ENCODE measurements at places on chromosomes 1 and 21. TPM values are rescaled to one million over a fixed set of nuclear protein-coding genes. Genes with fewer than 3 reads are reported as not detected.

GRCh38 chr1:195071461-195071860 lies 1536.8 kb downstream of the KCNT2 start:
- no peak for DNase-seq

- DNase-seq = no peak
Measured at GRCh38 chr1:62978741-62979140, 194.8 kb downstream of the ATG4C start.

- DNase-seq = no peak
Measured at GRCh38 chr1:40756523-40756922, 27.1 kb upstream of the KCNQ4 start.

NR0B2 gene
- not detected for total RNA-seq

- DNase-seq = no peak
Measured at GRCh38 chr1:225766967-225767633, 10.5 kb upstream of the SRP9 start.

TYW3 gene
- 13.4 TPM for total RNA-seq

DNA sequence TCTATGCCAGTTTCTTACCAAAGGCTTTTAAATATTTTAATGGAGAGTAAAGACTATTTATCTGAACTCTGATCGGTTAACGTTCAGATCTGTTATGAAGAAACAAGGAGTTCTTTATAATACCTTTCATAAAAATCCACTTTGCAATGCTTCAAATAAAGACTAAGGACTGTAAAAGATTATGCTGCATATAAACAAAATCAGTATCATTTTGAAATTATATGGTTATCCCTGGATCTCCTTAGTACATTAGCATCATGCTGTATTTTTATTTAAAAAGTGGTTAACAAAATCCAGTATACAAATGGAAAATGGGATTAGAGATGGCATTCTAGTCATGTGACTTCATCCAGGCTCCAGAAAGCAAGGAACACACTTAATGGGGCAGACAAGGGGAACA lies 386.8 kb downstream of the LMO4 start:
- DNase-seq = no peak

DNA sequence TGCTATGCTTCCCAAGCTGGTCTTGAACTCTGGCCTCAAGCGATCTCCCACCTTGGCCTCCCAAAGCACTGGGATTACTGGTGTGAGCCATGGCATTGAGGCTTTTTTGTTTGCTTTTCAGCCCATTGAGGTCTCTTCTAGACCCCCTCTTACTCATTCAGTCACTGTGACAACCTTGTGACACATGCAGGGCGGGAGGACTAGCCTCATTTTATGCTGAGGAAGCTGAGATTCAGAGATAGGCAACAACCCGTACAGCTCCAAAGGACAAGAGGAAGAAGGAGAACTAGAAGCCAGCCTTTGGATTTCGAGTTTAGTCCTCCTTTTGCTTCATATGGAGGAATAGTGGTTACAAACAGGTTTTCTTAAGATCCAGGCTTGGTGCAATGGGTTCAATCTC lies 83.9 kb upstream of the WDR26 start:
- DNase-seq = no peak

INAVA gene
- 0.39 TPM for total RNA-seq

DNA sequence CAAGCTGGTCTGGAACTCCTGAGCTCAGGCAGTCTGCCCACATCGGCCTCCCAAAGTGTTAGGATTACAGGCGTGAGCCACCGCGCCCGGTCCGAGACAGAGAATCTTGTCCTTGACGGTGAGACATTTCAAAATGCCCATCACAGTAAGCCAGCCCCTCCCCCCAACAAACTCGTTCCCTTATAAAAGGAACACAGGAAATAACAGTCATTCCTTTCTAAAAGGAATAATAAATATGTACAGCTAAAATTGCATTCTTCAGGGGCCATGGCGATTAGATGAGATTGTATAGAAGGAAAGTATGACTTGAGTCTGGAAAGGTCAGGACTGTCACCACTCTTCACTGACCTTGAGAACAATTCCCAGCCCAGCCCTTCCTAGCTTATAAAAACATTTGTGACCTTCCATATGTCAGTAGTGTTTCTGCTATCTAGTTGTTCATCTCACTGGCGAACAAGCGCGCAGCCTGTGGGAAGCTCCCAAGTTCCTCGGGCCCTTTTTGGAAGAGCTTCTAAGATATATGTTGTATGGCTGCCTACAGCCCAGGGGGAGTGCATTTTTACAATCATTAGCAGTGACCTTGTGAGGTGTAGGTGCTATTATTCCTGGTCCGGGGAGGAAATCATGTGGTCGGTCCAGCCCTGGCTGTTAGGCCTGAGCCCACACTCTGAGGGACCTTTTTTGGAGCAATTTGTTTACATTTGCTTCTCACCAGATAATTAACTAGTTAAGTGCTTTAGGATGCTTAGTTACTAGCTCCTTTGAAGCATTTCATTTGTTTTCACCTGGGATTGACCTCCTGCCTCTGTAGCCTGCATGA lies 8.7 kb downstream of the SZRD1 start:
- DNase-seq = no peak

AMY1A gene
- not detected for total RNA-seq

DNA sequence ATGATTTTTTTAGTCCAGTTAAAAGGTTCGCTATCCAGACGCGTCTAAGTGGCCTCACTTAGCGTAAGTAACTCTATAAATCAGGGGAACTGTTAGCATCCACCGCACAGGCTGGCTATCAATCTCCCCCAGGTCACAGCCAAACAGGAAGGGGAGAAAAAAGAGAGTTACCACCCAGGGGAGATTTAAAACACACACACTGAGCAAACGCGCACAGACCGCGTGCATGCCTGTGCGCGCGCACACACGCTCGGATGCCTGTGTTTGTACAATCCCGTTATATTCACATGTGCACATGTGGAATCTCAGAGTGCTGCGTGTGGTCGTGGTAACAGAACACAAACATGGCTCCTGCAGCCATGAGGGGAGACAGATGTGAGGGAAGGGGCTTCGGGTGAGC lies 125.4 kb downstream of the CASZ1 start:
- no peak for DNase-seq

MOV10 gene
- 72.7 TPM for total RNA-seq

DNA sequence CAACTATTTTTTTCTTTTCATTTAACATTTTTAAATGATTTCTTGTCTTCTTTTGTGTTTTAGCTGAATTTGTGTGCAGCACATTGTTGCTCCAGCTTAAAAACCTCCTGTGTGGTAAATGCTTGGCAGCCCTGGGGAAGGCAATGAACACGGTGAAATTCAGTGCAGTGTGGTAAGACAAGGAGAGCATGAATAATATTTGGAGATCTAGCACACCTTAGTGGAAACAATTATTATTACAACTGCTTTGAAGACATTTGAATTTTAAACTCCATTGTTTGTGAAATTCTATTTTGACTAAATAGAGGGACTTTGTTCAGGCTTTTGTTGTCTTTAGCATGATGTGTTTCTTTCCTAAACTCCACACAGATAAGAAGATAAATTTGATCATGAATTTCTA lies 242.6 kb upstream of the CXADR start:
- DNase-seq = no peak

- peak; percentile 46 for DNase-seq
Measured at GRCh38 chr1:30756545-30757351, 826 bp downstream of the LAPTM5 start.

GRCh38 chr1:81512252-81513003 lies 288.3 kb upstream of the ADGRL2 start:
- no peak for DNase-seq

DNA sequence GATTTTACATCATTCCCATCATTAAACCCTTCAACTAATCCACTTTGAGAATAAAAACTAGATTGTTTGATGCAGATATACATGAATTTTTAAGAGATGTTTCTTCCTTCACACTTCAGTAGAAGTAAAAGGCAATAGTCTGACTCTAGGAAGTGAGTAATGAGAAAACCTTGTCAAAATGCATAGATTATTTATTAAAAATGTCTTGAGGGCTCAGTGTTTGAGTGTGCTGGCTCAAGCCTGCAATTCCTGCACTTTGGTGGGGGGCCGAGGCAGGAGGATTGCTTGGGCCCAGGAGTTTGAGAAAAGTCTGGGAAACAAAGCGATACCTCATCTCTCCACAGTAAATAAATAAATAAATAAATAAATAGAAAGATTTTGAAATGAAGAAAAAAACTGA lies 177.1 kb downstream of the NEGR1 start:
- no peak for DNase-seq

NUP133 gene
- 35.9 TPM for total RNA-seq

DNA sequence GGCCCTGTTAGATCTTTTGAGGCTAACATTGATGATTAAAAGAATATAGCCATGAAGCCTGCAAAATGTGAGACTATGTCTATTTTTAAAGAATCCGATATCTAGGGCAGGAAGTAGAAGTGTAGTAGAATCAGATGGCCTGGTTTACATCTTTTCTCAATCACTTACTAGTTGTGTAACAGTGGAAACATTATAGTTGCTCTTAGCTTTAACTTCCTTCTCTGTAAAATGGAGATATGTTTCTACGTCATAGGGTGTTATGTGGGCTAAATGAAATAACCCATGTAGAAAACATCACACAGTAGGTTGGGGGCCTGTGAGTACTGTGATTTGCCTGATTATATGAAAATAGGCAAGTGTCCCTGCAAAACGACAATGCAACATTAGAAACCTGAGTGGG lies 4.4 kb upstream of the IGFN1 start:
- DNase-seq = no peak

DRAXIN gene
- total RNA-seq = not detected

DNA sequence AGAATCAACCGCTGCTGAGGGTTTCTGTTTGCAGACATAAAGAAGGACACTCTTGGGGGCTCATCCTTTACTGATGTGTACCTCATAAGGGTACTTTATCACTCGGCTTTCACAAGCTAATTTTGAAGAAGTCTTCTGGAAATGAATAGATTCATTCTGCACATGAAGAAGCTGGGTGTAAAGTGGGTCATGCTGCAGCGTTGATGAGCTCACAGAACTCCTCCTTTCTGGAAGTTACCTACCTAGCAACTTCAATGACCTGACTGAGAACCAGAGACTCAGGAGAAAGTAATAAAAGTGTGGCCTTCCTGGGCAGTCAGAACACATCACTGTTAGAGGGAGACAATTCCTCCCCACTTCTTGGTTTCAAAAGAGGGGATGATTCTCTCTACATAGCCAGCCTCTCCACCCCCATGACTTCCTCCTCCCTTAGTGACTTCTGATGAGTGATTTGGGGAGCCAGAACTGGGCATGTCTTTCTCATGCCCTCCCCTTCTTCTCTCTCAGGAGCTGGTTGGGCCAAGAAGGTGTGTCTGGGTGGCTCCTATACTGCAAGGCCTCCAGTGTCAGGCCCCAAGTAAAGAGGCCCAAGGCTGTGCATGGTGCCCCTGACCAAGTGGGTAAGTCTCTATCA lies 27.0 kb downstream of the PCNX2 start:
- DNase-seq = no peak

ARPC5 gene
- total RNA-seq = 69.4 TPM

Data from T-helper 17 cell (primary cell).